ENCODE measurements at places on chromosomes 2 and 18.

GRCh38 chr18:36331521-36331971, 34.0 kb downstream of the FHOD3 start:
- no peak for DNase-seq

DNA sequence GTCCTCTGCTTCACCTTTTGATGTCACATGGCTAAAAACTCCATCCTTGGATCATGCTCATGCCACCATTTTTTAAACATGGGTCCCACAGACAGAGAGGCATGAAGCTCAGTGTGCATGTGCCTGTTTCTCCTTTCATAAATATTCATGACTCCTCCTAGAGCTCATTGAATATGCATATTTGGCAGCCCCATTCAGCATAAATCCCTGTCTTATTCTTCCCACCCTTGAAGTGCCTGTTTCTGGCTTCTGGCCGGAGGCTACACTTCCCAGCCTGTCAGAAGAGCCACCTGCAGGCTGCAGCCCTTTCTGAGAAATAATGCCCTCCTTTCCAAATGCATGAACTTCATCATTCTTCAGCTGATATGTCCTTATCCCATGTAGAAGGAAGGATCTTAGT, 109.7 kb downstream of the LDLRAD4 start:
- DNase-seq = no peak

GRCh38 chr2:10022445-10022844, 20.9 kb upstream of the KLF11 start:
- no peak for DNase-seq

DNA sequence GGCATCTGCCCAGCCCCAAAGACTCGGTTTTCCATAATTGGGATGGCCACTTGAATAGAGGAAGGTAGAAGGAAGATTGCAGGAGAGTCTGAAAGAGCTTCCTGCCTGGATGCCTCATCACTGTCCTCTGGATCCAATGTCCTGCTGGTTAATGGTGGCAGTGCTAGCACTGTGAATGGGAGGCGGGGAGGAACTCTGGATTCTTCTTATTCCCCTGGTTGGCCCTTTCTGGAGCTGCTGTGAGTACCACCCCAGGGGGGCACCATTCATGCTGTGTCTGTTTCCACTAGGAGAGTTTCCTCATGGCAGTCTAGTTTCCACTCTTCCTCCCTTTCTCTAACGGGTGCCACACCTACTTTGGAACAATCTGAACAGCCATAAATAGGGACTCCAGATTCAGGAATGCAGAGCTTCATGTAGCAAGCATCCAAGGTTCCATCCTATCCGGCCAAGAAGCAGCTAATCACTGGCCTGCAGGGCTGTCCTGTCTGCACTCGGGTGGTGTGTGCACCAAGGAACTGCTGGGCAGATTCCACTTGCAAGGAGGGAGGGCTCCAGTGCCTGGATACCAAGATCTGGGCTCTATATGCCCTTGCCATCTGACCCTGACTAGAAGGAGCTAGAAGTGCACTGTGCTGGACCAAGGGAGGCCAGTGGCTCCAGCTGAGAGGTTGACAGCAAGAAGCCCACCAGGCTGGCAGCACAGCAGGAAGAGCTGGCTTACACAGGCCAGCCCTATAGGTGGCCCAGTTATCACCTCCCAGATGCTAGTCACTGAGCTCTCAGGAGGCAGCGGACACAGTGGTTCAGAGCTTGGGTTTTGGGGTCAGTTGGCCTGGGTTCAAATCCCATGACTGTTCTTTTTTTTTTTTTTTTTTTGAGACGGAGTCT, 4.6 kb upstream of the ATOH8 start:
- DNase-seq = no peak

GRCh38 chr2:112157472-112157871, 19.3 kb downstream of the FBLN7 start:
- DNase-seq = no peak

DNA sequence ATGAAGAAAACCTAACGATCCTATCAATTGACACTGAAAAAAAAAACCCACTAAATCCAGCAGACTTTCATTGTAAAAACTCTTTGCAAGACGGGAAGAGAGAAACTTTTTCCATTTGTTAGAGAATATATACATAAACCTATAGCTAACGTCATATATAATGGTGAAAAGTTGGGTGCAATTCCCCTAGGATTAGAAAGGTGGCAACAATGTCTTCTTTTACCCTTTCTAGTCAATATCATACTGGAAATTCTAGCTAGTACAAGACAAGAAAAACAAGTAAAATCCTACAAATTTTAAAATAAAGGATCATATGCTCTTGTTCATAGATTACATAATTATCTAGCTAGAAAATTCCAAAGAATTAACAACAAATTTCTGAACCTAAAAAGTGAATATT, 1596.5 kb upstream of the LRRTM1 start:
- no peak for DNase-seq

- no peak for DNase-seq
Observed at GRCh38 chr18:31267823-31268481, 50.0 kb upstream of the DSG1 start.

- no peak for DNase-seq
Observed at GRCh38 chr2:73111073-73112025, 1.4 kb downstream of the RAB11FIP5 start.

GRCh38 chr2:17162713-17163112, 355.5 kb downstream of the RAD51AP2 start:
- peak; percentile 62 for DNase-seq

GRCh38 chr2:53235836-53236582, 531.6 kb upstream of the CHAC2 start:
- DNase-seq = no peak

GRCh38 chr2:128726911-128727310, 408.2 kb upstream of the HS6ST1 start:
- DNase-seq = no peak

DNA sequence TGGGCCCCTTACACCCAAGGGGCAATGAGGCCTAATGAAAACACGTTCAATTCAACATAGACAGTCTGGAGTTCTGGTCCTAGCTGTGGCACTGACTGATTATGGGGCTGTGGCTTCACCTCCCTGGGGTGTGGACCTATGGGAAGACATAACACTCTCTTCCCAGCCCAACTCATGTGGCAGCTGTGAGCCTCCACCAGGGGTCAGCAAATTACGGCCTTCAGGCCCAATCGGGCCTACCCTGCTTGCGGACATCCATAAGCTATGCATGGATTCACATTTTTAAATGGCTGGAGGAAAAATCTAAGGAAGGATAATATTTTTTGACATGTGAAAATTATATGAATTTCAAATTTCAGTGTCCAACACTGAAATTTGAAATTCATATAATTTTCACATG, 101.3 kb downstream of the LOXHD1 start:
- DNase-seq = no peak

GRCh38 chr2:112880696-112881095, 30.3 kb upstream of the IL37 start:
- no peak for DNase-seq

DNA sequence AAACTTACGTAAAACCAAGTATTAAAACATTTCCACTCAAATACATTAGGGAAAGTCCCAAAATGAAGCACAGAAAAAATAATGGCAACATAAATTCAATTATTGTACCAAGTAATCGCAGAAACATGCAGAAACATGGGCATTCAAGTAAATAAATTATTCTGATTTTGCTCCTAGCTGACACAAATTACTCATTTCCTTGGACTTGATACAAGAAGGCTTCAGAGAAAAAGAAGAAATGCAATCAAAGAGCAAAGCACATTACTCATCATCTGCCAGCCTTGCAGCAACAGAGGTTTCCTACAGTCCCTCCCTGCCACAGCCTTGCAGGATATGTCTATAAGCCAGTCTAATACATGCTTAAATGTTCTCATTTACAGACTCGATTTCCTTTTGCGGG, 439.8 kb upstream of the LYPD1 start:
- DNase-seq = no peak

DNA sequence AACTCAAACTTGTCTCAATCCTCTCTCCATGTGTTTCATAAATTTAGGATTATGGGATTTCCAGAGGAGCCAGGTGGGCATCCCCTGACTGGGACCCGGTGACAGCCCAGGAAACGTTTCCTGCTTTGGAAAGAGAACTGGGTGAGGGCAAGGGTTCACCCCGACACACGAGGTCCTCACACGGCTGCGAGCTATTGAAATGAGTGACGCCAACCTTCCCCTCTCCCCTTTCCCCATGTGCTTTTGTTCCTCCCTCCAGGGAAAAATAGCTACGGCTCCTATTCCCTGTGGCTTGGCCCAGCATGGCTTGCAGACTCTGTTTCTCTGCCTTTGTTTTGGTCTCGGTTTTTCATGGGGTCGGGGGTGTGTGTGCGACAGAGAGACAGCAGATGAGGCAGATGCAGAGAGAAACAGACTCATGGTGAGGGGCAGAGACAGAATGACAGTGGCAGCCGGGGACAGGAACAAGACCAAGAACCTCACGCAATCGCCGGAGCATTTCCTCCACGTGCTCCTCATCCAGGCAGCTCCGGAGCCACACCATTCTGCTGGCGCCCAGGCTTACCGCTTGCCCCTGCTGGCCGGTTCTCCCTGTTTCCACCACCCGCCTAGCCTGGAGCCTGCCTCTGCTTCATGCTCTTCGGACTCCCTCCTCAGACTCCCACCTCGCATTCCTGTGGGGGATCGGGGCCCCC, 238.5 kb downstream of the DYSF start:
- DNase-seq = no peak

DNA sequence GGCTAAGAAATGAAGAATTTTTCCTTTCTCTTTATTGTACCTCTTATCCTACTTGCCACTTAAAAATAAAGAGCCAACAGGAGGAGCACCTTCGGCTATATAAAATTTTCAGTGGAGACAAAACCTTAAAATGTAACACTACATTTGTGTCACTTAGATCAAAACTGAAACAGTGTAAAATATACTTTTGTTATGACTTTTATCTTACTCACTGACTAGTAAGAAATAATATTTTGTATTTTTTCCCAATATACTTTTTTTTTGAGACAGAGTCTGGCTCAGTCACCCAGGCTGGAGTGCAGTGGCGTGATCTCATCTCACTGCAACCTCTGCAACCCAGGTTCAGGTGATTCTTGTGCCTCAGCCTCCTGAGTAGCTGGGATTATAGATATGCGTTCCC, 28.3 kb downstream of the KCNJ13 start:
- no peak for DNase-seq

All from smooth muscle cell of the brain vasculature (primary cell).